ENCODE measurements at places on chromosomes 12 and 14.

- DNase-seq, result no peak
Measured at GRCh38 chr12:130706311-130706710, 9.8 kb downstream of the RIMBP2 start.

DNA sequence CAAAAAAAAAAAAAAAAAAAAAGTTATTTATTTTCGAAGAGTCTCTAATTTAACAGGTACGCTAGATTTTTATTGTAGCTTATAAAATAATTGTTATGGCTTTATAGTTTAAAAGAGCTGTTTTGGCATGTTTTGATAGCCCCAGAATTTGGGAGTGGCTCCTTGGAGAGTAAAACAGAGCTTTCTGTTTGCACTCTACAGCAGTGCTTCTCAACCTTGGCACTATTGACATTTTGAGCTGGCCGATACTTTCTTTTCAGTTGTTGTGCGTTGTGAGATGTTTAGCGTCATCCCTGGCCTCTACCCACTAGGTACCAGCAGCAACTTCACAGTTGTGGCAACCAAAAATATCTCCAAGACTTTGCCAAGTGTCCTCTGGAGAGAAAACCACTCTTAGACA, 30.6 kb downstream of the PLBD1 start:
- no peak for DNase-seq

- DNase-seq, result no peak
Measured at GRCh38 chr14:59256331-59256730, 67.9 kb downstream of the DAAM1 start.

GRCh38 chr12:61916831-61917230, 343.4 kb upstream of the USP15 start:
- no peak for DNase-seq

GRCh38 chr14:22780105-22780679, 13.7 kb downstream of the OXA1L start:
- DNase-seq, result no peak

Measured in kidney epithelial cell (primary cell).